ENCODE measurements at places on chromosomes 7 and 10.

GRCh38 chr7:149085866-149086265 is 4.7 kb downstream of the ZNF786 start:
- no peak for DNase-seq

DNA sequence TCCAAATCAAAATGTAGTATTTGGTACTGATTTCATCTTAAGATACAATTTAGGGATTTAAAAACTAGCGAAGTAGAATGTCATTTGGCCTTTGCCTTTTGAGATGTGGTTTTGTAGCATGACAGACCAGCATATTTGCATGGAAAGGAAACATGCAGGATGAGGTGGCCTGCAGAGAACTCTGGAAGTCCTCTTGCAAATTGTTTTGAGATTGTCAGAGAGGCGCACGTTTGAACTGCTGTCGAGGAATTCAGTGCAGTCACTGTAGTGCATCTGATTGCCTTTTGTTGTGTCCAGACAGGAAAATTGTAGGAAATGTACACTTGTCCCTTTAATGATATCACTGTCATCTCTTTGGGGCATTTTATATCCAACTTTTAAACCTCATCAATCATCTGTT is 136.7 kb downstream of the CELF2 start:
- DNase-seq, result no peak

DNA sequence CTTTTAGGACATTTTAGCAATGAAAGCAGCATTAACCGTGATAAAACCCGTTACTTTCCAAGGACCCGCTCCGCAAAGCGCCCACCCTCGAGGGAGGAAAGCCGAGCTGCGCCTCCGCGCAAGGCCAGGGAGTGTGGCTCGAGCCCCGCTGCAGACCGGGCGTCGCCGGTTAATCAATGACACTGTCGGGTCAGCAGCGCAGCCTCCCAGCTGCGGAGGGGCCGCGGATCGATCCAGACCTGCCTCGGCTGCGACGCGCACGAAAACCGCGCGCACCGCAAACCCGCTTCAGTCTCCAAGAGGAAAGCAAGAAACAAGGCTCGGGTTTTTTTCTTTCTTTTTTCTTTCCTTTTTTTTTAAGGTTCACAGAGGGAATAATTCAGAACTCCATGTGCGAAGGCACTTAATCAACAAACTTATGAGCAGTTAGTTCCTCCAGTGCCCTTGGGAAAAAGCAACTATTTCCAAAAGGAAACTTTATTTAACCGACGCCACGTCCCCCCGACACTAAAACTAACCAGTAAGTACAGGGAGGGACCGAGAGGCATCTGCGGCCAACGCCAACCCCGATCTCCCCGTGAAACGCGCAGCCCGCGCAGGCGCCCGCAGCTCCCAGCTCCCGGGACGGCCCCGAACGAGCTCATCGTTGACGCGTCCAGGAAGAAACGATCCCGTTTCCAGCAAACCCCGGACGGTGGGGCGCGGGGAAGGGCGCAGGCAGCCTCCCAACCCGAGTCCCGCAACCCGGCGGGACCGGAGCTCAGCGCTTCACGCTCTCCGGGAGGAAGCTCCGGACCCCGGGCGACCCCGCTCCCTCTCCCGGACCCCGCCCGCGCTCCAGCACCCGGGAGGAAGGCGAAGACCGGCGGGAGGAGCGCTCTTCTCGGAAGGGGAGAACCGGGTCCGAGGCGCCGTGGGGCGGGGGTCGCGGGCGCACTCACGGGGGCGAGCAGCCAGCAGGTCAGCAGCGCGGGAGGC is 598 bp downstream of the VIPR2 start:
- DNase-seq, result no peak

DNA sequence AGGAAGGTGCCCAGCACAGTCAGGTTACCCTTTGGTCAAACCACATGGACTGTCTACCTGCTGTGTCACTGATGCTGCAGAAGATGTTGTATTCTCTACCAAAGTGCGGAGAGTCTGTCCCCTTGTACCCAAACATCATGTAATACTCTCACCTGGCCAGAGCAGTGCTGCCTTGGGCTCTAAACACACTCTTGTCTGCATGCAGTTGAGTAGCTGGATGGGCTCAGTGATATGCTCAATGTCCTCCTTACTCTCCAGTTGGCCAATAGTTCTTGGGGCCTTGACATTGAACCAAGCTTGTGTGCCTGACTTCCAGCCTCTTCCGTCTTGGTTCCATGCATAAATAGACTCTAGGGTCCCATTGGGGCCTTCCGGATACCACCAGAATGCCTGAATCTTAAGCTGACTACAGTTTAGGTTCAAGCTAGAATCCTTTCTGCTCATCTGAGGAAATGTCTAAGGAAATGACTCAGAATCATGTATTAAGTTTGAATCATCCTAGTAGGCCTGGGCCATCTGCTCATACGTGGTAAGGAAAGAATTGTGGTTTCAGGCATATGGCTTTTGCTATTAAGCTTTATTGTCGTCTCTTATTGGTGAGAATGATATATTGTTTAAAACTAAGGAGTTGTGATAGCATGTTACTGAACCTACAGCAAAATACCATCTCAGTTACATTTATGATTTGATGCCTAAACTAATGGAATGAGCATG is 118.0 kb downstream of the OTUD1 start:
- DNase-seq, result no peak

DNA sequence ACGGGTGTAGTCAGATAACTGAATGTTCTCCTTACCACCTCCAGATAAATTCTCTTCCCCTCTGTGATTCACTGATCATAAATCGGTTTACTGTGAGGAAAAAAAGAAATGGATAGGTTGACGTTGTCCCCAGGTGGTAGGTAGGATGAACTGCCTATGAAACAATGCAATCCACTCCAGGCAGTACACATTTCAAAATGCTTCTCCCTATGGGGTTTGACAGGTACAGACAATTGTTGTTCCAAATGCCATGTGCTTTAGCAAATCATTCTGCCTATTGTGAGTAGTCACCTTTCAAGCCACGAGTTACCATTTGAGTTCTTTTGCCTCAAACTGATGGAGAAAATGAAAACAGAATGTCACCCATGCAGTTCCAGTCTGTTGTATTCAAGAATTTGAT is 21.8 kb downstream of the VIM start:
- no peak for DNase-seq
